ENCODE measurements at places on chromosomes 4 and X.

DNA sequence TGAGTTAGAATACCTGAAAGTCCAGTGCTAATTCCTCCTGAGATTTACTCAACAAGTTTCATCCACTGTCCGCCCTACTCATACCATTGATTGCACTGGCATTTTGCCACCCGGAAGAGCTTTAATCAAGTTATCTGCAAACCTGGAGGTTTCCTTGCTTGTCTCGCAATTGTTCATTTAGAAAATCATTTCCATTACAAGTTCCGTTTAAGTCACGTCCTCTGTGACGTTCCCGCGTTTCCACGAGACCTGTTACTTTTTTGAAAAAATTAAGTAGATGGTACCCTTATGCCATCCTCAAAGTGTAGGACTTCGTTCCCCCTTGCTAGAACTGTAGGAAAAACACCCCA lies 761 bp upstream of the FRYL start:
- H3K36me3 ChIP-seq: peaks cover 2% of the 10 kb centered on the region
- DNase-seq: peak; percentile 32
- H3K4me3 ChIP-seq: peak overlapping the region; percentile 86
- peaks cover 5% of the 10 kb centered on the region for H3K27me3 ChIP-seq

DNA sequence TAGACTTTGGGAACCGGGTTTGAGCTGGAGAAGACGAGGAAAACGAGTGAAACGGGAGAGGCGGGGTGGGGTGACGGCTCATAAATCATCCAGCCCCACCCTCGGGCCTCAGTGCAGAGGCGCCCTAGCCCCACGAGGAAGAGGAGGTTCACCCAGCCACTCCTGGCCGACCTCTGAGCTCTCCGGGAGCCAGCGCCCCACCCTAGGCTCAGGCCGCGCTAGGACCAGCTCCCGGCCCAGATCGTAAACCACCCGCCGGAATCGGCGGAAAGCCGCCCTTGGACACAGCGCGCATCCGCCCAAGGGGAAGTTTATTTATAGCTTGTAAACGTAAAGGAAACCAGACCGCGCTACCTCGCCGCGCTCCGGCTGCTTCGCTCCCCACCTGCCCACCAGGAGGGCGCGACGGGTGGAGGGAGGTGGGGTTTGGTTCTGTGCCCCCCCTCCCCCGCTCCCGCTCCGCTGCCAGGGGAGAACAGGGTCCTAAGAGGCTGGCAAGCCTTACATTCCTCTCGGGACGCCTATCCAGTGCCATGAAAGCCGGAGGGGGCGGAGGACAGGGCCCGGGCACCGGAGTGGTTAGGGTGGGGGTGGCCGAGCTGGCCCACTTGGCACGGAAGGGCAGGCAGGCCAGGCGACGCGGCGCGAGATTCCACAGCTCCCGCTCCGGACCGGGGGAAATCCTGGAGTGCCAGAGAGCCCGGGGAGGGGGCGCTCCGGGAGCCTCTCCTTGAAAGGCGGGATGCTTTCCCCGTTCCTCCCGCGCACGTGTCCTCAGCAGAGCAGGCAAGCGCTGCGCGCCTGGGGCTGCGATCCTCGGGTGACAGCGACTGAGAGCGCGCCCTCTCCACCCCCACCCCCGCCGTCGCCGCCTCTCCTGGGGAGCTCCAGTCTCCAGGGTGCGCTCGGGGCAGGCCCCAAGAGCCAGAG lies 84.2 kb downstream of the BCOR start:
- peak overlapping the region; percentile 79 for H3K4me3 ChIP-seq
- peak; percentile 53 for DNase-seq
- H3K36me3 ChIP-seq: no peaks in the 10 kb centered on the region
- H3K27ac ChIP-seq: peak overlapping the region; percentile 80
- H3K27me3 ChIP-seq: peaks cover 19% of the 10 kb centered on the region

- H3K4me3 ChIP-seq: no peak overlapping the region
- DNase-seq: no peak
- H3K36me3 ChIP-seq: no peaks in the 10 kb centered on the region
- H3K27ac ChIP-seq: no peak overlapping the region
- H3K4me1 ChIP-seq: no peaks in the 10 kb centered on the region
- H3K27me3 ChIP-seq: no peaks in the 10 kb centered on the region
Observed at GRCh38 chr4:164408831-164409230, 345.1 kb upstream of the SMIM31 start.

- H3K27me3 ChIP-seq: peaks cover 3% of the 10 kb centered on the region
- H3K4me3 ChIP-seq: no peak overlapping the region
- peaks cover 8% of the 10 kb centered on the region for H3K4me1 ChIP-seq
- H3K36me3 ChIP-seq: no peaks in the 10 kb centered on the region
- DNase-seq: no peak
Observed at GRCh38 chr4:106503116-106504050, 134.8 kb upstream of the GIMD1 start.

DNA sequence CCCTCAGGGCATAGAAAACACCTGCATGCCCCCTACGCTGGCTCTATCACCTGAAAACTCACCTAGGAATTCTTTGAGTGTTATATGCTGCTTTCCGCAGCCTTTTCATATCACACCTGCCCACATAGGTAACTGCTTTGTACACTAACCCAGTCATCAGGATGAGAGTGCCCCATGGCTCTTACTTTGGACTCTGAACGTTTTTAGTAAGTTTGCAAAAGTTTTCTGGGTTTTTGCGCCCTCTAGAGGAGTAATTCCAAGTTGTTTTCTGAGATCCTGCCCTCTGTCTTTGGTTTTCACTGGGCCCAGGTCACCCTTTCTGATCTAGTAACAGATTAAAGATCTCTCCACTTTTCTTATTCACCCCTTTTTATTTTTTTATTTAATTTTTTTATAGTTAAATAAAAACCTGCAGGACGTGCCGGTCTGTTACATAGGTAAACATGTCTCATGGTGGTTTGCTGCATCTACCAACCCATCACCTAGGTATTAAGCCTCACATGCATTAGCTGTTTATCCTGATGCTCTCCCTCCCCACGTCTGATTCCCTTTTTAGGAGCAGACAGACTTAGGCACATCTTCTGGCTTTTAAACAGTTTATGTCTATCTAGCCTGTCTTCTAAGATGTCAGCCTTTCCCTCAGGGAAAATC lies 139.2 kb downstream of the NWD2 start:
- H3K36me3 ChIP-seq: no peaks in the 10 kb centered on the region
- no peak overlapping the region for H3K27ac ChIP-seq
- DNase-seq: no peak
- no peaks in the 10 kb centered on the region for H3K27me3 ChIP-seq
- no peak overlapping the region for H3K4me3 ChIP-seq
- H3K4me1 ChIP-seq: no peaks in the 10 kb centered on the region

- no peaks in the 10 kb centered on the region for H3K4me1 ChIP-seq
- H3K4me3 ChIP-seq: no peak overlapping the region
- H3K36me3 ChIP-seq: no peaks in the 10 kb centered on the region
- DNase-seq: no peak
Observed at GRCh38 chrX:107565931-107566603, 62.2 kb upstream of the PRPS1 start.
